EL (cell line): ENCODE measurements at places on chromosomes 4 and X.

DNA sequence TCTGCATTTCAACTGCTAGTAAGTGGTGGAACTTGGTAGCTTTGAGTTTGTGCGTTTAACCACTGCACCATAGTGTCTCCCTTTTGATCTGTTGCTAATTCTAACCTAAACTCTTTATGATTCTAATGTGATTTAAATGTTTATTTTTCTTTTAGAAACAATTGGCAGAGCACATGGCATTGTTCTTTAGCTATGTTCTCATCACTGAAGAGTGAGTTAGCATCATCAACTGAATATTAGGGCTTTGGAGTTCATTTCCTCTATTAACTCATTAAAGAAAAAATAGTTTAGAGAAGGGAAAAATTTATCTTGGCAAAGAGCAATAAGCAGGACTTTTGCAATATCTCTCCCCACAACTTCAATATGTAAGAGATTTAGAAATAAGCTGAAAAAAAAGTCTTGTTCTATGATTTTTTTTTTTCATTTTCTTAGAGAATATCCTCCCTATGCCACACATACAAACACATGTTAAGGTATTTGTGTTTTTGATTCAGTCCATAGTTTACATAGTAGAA is 25.7 kb downstream of the CPEB2 start:
- no peak for DNase-seq

DNA sequence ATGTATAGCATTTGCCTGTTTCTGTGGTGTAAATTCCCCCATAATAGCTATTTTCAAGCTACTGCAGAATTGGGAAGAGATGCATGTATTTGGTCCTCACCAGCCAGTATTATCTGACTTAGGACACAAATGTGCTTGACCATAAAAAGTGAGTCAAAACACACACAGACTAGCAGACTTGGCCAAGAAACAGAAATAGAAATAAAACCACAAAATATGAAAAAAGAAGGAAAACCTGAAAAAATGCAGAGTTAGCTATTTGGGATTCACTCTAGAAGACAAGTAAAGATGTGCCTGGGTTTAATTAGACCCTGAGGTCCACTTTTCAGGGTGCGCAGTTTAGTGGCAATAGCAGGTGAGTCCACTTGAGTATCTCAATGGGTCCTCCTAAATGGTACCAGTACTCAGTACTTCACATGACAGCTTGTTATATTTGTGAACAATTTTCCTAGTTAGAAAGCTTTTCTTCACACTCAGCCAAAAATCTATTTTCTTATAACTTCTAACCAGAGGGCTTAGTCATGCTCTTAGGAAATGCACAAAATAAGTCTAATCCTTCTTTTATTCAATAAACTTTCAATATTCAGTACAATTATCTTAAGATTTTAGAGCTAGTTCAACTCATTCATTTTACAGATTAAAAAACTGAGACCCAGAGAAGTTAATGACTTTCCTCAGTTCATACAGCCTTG is 108.7 kb upstream of the JADE1 start:
- DNase-seq: no peak

GRCh38 chr4:154314248-154314647 is 177.4 kb downstream of the DCHS2 start:
- peak; percentile 4 for DNase-seq

- no peak for DNase-seq
Observed at GRCh38 chr4:148454835-148455234, 12.6 kb upstream of the NR3C2 start.

DNA sequence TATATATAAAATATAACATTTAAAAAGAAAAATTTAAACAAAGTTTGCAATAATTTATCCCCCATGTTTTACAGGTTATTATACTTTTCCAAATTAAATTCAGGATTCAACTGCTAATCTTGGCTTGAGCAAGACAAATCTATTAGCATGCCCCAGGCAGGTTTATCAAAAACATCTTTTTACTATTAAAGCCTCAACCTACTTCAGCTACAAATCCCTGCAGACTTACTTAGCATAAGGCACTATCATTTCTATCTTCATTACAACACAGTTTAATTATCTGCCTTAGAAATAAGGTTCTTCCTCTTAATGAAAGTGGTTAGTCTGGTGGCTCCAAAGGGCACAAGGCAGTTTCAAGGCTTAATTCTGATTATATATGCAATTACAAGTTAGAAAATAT is 477.6 kb downstream of the PACRGL start:
- DNase-seq: no peak

GRCh38 chr4:53997898-53998297 is 66.5 kb downstream of the CHIC2 start:
- no peak for DNase-seq

GRCh38 chr4:123941306-123941705 is 544.7 kb downstream of the SPRY1 start:
- DNase-seq: peak; percentile 43
